EL (cell line): ENCODE measurements at places on chromosomes 16 and 17.
A peak's percentile ranks its signal among the peaks of the same experiment; 100 is the strongest.

DNA sequence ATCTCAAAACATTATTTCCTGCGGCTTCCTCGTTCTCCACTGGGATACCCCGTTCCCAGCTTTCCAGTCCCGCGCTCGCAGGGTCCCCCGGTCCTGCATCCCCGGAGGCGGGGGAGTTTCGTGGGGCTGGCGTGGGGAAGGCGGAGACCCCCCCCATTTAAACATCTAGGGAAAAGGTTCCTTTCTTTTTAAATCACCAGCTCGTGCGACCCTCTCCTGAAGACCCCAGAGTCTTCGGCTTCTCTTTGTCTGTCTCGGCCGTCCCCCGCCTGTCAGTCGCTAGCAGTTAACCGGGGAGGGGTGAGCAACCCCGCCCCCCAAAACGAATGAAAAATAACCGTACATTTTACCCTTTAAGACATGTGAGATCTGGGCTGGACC is 473 bp upstream of the IGF2BP1 start:
- DNase-seq, result no peak

DNA sequence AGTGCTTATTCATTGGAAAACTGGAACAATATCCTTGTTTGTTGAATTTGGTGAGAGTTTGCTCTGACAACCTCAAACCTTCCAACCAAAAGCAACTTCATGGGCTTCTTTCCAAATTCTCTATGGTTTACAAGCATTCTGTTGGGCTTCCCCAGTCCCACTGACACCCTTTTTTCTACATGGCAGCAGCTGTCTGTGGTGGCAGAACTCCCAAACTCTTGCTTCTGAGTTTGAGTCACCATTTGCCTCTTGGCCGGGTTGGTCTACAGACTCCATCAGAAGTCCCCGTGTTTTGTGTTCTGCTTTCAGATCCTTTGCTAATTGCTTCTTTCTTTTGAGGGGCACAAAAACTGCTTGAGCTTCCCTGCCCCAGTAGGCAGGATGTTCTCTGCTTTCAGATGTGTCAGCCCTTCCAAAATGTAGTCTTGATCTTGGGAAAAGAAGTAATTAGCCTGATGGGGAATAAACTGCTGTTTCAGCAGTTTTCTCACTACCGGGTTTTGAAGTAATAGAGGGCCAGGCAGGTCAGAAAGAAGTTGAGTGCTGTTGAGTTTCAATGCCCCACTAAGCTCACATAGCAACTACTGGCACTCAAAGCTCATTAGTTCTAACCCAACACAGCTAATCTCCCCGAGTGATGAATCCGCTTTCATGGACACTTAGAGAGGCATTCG is 80.7 kb downstream of the HS3ST3A1 start:
- peak; percentile 82 for DNase-seq

GRCh38 chr16:68436581-68436980 is 11.7 kb downstream of the SMPD3 start:
- no peak for DNase-seq

DNA sequence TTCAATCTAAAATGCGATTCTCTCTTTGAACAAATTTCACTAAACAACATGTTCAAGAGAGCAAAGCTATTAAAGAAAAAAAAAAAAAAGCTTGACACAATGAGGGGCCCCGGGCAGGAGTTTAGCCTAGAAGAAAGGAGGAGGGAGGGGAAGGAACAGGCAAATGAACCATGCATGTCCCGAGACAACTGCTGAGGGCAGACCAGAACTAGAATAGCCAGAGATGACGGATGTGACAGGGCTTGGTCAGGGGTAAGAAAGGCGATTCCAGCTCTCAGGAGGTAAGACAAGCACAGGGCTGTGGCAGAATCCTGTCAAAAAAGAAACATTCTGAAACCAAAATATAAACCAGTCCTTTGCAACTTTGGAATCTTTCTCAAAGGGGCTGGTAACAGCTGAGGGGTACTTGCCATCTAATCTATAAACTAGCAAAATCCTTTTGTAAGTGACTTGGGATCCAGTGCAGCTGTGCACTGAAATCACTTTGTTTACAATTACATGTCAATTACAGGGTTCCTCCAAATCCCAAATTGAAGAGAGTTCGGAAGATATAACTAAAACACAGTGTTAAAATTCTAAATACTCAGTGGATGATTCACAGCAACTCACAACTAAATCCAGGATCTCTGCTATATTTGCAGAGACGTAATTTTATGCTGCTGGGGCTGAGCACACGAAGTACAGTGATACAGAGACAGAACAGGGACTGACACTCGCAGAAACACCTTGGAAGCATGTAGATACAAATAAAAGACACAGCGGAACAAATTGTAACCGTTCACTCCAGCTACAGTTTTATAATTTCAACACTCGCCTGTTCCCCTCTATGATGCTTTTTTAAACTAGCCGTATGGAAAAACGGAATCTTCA is 567.4 kb upstream of the ZFHX3 start:
- DNase-seq, result no peak

- DNase-seq, result peak; percentile 72
Measured at GRCh38 chr17:40177275-40177874, at the start of gene RAPGEFL1. Gene RAPGEFL1 (plus strand): TSS chr17:40177470. CDS start chr17:40177862, 392 bp downstream.

DNA sequence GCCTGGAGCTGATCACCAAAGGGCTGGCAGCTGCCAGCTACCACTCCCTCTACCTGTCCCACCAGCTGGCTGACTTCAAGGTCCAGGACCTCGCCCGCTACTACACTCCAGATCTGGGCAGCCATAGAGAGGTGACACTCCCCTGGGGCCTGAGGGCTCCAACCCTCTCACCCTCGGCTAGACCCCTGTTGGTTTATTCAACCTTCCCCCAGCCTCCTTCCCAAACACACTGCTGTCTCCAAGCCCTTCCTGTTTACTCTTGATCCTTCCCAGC is 18.0 kb downstream of the ALOX12B start:
- DNase-seq, result no peak

- DNase-seq, result peak; percentile 89
Measured at GRCh38 chr17:29710891-29711418, 88.2 kb upstream of the CORO6 start.

- DNase-seq, result no peak
Measured at GRCh38 chr17:5862395-5862794, 207.8 kb upstream of the WSCD1 start.

- no peak for DNase-seq
Measured at GRCh38 chr16:11183035-11183812, 72.8 kb downstream of the SOCS1 start.

DNA sequence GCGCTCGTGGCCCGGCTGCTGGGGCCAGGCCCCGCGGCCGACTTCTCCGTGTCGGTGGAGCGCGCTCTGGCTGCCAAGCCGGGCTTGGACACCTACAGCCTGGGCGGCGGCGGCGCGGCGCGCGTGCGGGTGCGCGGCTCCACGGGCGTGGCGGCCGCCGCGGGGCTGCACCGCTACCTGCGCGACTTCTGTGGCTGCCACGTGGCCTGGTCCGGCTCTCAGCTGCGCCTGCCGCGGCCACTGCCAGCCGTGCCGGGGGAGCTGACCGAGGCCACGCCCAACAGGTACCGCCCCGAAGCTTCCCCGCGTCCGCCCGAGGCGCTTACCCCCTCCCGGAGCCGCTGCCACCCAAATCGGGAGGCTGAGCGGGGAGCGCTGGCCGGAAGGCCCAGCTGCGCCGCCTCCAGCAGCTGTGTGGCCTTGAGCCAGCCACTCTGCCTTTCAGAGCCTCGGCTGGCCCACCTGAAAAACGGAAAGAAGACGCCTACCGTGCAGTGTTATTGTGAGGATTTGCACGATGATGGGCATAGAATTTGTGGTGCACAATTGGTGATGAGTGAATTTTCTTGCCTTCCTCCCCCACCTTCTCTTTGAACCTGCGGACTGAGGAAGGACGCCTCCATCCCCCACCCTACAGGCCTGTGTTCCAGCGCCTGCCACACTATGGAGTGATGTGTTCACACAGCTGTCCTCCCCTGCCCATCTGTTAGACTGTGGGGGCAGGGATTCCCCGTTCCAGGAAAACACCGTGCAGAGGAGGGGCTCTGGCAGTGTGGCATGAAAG is 523 bp downstream of the NAGLU start:
- DNase-seq, result peak; percentile 88

- DNase-seq, result no peak
Measured at GRCh38 chr17:7711051-7711755, 6.2 kb downstream of the EFNB3 start.

GRCh38 chr17:49889500-49889899 is 41.6 kb upstream of the TAC4 start:
- DNase-seq, result no peak

DNA sequence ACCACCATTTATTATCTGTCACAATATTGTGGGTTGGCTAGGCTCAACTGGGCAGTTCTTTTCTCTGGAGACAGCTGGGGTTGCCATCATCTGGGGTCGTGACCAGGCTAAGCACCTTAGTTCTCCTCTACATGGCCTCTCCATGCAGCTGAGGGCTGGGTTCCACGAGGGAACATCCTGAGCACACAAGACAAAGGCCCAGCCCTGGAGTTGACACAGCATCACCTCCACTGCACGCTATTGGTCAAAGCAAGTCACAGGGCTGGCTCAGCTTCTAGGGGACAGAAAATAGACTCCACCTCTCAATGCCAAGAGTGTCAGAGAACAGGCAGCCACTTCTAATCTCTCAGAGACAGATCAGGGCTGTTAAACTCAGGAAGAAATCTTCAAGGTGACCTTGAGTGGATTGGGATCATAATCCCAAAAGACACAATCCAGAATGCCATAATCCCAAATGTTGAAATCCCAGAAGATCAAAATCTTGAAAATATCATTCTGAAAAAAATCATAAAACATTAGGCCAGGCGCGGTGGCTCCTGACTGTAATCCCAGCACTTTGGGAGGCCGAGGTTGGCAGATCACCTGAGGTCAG is 13.0 kb upstream of the USP10 start:
- no peak for DNase-seq

- DNase-seq, result no peak
Measured at GRCh38 chr17:74547736-74548135, 1.8 kb upstream of the CD300C start.

DNA sequence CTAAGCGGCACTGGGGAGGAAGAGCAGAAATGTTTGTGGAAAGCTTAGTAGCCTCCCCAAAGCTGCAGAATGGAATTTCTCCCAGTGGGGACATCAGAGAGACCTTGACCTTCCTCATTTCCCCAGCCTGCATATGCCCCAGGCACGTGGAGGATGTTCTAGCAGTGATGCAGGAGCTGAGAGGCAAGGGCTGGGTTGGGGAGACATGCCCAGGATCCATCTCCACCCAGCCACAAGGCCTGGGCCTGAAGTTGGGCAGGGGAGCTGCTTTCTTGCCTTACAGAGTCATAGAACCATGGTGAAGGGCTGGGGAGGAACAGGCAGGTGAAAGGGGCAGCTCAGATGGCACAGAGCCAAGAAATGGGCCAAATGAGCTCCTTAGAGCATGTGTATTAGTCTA is 104.0 kb downstream of the TMEM132E start:
- DNase-seq, result no peak

GRCh38 chr17:64085650-64086005 is 44.3 kb downstream of the ERN1 start:
- DNase-seq, result no peak

DNA sequence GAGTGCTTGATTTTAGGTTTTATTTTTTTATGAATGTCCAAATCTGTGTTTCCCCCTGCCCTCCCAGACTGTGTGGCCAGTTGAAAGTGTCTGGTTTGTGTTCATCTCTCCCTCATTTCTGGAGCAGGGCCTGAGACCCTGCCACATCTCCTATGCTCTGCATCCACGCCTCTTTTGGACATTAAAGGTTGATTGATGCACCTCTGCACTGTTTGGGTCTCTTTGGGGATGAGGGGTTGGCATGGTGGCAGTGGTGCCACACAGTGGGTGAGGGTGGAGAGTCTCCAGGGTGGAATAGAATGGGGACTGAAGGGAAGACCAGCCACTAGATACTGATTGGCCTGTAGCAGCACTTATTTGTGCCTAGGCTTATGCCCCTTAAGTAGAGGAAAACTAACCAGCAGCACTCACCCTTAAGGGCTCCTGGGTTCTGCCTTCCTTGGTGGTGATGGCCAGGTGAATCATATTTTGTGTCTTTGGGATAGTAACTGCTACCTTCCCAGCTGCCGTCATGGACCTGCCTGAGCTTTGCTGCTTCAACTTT is 7.9 kb downstream of the DYNLL2 start:
- no peak for DNase-seq

- DNase-seq, result no peak
Measured at GRCh38 chr17:8397636-8398035, at the start of gene RNF222. Gene RNF222 (minus strand): TSS chr17:8397827. CDS start chr17:8393461, 4,366 bp downstream.

DNA sequence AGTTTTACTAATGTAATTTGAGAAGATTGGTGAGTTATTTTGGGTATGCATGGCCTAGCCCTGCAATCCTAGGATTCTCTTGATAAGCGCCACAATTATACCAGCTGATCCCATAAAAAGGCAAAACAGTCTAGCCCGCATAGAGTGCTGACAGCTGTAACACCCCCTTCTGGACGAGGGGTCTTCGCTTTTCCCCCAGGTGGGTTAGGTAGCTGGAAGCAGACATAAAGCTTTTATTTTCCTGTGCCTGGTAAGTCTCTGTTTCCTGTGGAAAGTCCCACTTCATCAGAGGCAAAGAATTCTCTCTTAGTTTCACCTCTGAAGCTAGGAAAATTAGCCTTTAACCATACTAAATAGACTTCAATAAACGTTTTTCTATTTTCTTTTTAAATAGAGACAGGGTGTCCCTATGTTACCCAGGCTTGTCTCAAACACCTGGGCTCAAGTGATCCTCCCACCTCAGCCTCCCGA is 108.3 kb downstream of the YPEL2 start:
- no peak for DNase-seq

GRCh38 chr17:38922538-38923297 is 2.7 kb upstream of the LASP1NB start:
- peak; percentile 72 for DNase-seq

DNA sequence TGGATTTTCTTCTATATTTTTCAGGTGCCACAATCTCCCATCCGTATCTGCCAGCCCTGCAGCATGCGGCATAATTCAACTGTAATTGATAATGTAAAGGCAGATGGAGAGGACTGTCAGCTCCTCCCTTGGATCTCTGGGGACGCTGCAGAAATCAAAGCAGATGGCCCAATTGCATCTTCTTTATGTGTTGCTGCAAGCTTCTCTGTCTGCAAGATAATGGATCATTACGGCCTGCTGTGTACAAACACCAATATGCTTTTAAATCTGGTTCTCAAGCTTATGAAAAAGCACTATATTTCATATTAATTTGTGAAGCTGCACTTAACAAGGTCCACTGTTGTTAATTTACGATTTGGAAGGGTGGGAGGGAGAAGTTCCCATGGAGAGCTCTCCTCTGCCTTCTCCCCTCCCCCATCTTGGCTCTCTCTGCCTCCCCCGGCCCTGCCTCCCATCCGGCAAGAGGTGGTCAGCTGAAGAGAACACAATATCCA is 607.5 kb downstream of the TOX3 start:
- no peak for DNase-seq

DNA sequence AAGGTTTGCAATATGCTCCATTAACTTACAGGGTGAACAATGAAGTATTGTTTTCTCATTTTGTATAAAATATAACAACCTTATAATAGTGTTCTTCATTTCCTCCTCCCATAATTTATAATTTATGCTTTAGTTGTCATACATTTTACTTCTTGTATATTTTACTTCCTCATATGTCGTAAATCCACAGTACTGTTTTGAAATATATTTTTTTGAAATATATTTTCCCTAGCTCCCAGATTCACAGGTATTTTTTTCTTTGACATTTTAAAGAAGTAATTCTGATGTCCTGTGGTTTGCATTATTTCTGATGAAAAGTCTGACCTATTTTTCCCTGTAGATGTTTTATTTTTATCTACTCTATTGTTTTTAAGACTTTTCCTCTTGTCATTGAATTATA is 52.7 kb downstream of the VMP1 start:
- no peak for DNase-seq

- peak; percentile 78 for DNase-seq
Measured at GRCh38 chr17:57987581-57988300, at the start of gene VEZF1. Gene VEZF1 (minus strand): TSS chr17:57988254. CDS start chr17:57988111, 143 bp downstream.
